ENCODE measurements at places on chromosomes 4 and X. TPM values are rescaled to one million over a fixed set of nuclear protein-coding genes. Genes with fewer than 3 reads are reported as not detected.

Gene SERPINA7
- not detected for total RNA-seq

Gene GABRG1
- total RNA-seq = not detected

Gene MEPE
- total RNA-seq = not detected

Gene MAGEB1
- total RNA-seq = not detected

Gene ARHGAP6
- total RNA-seq = 1.1 TPM

Gene SLC25A53
- total RNA-seq = 7.7 TPM

Gene CPZ
- total RNA-seq = not detected

Gene MTMR8
- total RNA-seq = 2.1 TPM

Gene DMRTC1
- not detected for total RNA-seq

Gene ADRA2C
- not detected for total RNA-seq

Gene PNMA6F
- not detected for total RNA-seq

Gene MAGEA2
- total RNA-seq = not detected

Gene PARM1
- total RNA-seq = under 0.01 TPM

Gene STARD8
- total RNA-seq = 20.2 TPM

Gene MAP3K15
- 0.13 TPM for total RNA-seq

Gene RAI2
- total RNA-seq = 0.80 TPM

Gene UGT2B10
- not detected for total RNA-seq

Gene CLGN
- total RNA-seq = 0.13 TPM
